ENCODE measurements at places on chromosomes 11 and 22.

DNA sequence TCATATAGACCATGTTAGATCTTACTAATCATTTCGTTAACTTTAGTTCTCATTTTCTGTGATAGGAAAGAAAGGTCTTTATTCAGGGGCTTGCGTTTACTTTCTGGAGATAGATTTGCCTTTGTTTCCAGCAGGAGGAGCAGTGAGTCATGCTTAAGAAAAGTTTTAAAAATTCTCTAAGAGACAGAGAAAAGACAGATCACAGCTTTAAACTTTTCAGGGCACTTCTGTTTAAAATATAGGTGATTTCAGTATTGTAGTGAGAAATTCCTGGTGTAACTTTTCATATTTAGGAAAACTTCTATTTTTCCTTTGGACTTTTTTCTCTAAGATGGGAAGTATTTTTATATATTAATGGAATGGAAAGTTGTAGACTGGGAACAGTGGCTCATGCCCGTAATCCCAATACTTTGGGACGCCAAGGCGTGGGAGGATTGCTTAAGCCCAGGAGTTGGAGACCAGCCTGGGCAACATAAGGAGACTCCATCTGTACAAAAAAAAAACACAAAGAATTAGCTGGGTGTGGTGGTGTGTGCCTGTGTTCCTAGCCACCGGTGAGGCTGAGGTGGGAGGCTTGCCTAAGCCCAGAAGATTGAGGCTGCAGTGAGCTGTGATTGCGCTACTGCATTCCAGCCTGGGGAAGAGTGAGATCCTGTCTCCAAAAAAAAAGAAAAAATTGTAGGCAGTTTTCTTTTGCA lies 60.3 kb downstream of the ATXN10 start:
- no peak for DNase-seq

DNA sequence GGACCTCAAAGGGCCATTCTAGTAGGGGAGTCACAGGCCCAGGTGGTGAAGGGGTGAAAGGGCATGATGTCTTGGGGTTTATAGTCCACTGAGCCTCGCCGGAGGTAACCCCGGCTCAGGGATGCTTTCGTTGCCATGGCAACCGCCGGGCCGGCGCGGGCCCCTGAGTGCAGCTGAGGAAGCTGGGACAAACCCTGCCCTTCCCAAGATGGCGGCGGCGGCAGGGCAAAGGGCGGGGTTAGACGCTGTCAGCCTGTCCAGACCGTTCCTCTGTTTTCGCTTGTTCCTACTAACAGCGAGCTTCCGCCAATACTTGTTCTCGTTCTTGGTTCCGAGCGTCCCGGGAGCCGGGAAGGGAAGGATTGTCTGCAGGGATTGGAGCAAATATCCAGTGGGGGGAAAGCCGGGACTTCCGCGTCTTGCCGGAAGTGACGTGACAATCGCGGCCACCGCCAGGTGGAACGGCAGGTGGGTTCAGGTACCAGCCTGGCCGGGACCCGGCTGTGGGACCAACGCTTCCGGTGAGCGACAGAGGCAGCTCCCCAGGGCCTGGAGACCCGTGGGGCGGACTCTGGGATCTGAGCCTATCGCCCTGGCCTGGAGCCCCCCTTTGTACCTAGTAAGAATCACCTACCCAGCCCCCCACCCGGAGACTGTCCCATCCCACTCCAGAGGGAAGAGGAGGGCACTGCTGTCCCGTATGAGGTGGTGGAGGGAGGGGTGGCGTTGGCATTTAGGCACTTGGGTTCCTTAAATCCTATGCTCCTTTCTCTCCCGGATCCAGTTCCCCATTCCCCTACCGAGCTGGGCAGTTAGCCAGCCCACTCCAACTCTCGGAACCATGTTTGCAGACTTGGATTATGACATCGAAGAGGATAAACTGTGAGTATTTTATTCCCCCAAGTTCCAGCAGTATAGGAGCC lies at the start of gene PICK1:
Gene PICK1 (plus strand): TSS at position 436 of the 923 bp plus-strand sequence. CDS start 406 bp downstream, at position 842.
- DNase-seq, result peak; percentile 89

DNA sequence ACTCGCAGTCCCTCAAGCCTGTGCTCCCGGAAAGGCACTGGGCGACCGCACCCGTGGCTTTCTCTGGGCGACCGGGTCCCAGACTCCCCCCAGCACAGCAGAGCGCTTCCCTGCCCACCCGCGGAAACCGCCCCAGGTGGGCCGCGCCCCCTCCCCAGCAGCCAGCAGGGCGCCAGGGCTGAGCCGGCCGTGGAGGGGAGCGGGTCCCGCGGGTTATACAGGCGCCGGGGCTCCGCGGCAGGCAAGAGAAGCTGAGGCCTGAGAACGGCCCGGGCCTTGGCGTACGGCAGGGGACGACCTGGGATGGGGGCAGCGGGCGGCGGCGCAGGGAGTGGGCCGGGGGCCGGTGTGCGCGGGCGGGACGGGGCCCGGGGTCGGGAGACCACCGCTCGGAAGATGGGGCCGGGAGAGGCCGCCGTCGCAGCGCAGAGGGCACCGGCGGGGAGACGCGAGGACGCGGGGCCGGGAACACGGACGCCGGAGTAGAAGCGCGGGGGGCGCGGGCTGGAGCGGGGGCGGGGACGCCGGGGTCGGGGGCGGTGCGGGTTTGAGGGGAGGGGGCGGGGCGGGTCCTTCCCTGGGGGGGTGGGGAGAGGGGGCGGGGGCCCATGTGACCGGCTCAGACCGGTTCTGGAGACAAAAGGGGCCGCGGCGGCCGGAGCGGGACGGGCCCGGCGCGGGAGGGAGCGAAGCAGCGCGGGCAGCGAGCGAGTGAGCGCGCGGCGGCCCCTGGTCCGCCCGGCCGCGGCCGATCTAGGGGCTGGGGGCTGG lies at the start of gene MDK:
Gene MDK (plus strand): TSS at position 622 of the 771 bp plus-strand sequence. CDS start 389 bp downstream, outside the sequence.
- peak; percentile 39 for DNase-seq

- DNase-seq, result no peak
Observed at GRCh38 chr11:63491240-63491587, 247 bp upstream of the PLAAT5 start.

DNA sequence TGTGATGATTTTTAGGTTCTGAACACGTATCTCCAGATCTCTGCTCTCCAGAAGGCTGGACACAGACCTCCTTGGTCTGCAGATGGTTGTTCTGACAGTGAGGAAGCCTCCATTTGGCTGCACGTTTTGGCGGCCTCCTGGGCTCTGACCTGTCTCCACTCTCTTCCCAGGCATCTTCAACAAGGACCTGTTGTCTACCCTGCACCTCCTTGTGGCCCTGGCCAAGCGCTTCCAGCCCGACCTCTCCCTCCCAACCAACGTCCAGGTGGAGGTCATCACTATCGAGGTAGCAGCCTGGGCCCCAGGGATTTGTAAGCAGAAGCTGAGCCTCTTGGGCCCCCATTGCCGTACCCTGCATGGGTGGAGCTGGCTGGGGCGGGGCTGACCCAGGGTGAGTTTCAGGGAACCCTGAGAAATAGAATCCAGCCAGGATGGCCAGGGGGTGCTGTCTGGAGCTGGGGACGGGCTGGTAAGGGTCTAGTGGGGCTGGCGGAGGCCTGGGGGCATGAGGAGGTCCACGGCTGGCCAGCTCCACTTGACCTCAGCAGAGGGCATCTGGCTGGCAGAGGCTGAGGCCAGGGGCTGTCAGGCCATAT lies 9.8 kb downstream of the PARVG start:
- no peak for DNase-seq

- no peak for DNase-seq
Observed at GRCh38 chr11:612201-612960, 3.4 kb downstream of the IRF7 start.

DNA sequence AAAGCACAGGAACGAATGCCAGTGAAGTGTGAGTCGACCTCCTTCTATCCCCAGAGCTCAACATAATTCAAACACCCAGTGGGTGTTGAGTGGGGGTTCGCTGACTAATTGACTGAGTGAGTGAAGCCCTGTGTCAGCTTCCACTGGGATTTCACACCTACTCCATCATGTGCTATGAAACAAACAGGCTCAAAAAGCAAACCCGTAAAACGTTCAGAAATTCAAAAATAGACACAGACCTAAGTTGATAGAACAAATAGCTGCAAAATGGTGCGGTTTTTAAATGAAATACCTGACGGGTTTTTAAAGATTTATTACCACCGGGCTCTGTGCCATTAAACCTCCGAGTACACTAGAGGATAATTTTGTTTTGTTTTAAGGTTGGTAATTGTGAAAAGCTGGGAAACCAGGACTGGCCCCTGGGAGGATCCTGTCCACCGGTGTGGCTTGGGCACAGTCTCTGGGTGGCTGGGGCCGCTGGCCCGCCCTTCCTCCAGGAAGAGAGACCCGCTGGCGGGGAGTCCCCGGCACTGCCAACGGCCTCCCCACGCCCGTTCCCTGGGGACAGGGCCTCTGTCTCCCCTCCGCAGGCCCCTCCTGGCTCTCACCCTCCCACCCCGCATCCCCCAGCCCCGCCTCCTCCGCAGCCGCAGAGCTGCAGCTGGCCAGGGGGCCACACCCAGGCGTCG lies 13.6 kb downstream of the KCNJ5 start:
- DNase-seq, result no peak

DNA sequence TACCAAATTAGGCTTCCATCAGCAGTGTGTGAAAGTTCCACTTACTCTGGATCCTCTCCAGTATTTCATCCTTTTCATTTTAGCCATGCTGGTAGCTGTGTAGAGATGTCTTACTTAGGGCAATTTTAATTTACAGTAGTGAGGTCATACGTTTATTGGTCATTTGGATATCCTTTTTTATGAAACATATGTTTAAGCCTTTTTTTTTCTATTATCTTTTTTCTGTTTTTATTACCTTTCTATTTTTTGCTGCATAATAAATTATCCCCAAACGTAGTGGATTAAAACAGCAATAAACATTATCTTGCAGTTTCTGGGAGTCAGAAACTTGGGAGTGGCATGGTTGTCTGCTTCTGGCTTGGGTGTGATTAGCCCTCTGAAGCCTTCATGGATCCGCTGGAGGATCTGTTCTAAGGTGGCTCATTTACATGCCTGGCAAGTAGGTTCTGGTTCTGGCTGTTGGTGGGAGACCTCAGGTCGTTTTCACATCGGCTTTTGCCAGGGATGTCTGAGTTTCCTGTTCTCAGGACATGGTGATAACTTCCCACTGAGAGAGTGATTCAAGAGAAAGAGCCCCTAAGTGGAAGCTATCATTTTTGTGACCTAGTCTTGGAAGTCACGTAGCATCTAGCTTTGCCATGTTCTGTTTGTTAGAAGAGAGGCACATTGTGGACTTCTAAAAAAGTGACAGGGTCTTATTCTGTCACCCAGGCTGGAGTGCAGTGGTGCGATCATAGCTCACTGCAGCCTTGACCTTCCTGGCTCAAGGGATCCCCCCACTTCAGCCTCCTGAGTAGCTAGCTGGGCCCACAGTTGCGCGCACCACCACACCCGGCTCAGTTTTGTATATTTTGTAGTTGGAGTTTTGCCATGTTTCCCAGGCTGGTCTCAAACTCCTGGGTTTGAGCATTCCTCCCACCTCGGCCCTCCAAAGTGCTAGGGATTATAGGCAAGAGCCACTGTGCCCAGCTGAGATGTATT lies 38.6 kb downstream of the PPP6R3 start:
- no peak for DNase-seq

- DNase-seq, result peak; percentile 36
Observed at GRCh38 chr22:43897751-43898261, 6.0 kb upstream of the PNPLA5 start.

DNA sequence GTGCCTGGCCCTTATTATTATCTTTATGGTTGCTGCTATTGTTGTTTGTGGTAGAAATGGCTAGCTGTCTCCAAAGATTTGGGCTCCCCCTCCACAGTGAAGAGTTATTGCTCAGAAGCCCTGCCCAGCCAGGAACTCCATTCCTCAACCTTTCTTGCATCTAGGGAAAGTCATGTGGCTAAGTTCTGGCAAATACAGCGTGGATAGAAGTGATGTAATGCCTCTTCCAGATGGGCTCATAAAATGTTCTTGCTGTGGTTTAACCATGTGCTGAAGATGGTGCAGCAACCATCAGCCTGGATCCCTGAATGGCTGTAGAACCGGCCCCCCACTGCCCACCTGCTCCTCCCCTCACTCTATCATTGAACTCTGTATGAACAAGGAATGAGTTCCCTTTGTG lies 203.5 kb upstream of the E2F8 start:
- DNase-seq, result no peak

- no peak for DNase-seq
Observed at GRCh38 chr22:48738204-48738980, 1089.3 kb downstream of the BRD1 start.

DNA sequence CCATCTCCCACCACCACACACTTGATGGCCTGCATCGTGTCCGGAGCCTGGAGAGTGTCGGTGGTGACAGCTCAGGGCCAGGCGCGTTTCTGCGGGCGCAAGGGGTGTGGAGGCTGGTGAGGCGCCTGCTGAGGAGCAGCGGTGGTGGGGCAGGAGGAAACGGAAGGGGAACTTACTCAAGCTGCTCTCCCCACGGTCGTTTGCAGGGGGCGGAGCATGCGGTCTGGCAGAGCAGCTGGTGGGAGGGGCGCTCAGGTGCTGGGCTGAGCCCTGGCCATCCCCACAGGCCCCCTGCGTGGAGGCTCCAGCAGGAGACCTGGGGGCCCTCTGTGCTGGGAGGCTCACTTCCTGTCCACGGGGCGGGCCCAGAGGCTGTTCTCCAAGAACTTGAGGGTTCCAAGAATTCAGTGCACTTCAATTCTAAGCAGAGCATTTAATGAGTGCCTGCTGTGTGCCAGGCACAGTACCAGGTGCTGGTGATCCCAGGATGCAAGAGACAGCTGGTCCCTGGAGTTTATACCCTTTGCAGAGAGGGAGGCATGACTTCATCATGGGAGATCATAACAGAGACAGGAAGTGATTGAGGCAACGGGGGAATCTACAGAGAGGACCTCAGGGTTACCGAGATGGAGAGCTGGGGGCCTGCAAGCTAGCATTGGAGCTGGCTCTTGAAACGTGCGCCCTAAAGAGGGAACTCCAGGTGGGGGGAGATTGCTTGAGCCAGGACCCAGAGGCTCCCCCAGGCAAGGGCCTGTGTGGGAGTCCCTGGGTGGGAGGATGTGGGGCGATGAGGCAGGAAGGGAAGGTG lies at the start of gene RAC2:
Gene RAC2 (minus strand): TSS at position 156 of the 808 bp plus-strand sequence. CDS start 121 bp downstream, at position 35.
- DNase-seq, result peak; percentile 96

- DNase-seq, result no peak
Observed at GRCh38 chr11:70951139-70951804, 301.1 kb downstream of the SHANK2 start.
